NCI-H460 (cell line): ENCODE measurements at places on chromosomes 1 and 21.
A peak's percentile ranks its signal among the peaks of the same experiment; 100 is the strongest.

DNA sequence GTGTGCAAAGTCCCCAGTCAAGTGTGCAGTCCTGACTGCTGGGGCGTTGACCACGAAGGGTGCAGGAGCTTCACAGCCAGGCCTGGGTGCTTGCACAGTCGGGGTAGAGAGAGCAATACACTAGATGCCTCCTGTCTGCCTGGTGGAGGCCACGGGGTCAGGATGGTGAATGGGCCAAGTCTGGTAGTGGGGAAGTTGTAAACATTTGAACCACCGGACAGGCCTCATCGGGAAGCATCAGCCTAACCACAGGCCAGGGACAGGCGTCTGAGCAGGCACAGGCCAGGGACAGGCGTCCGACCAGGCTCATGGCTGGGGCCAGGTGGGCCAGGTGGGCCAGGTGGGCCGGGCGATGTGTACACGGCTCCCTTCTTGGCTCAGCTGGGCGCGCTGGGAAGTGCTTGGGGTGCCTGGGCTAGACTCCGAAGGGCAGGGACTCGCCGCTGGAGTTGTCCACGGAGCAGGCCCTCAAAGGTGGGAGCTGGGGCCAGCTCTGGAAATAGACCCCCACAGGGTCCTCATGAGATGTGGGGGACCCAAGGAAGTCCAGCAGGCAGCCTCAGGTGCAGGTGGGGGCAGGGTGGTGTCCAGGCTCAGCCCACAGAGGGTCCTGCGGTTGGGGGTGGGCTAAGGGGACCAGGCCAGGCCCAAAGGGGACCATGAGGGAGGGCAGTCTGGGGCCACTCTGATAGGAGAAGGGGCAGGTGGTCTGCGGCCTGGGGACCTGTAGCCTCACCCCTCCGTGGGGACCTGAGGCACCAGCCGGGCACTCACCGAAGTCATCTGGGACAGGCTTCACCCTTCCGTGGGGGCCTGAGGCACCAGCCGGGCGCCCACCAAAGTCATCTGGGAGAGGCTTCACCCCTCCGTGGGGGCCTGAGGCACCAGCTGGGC is 15.0 kb downstream of the COL6A1 start:
- no peak for DNase-seq

DNA sequence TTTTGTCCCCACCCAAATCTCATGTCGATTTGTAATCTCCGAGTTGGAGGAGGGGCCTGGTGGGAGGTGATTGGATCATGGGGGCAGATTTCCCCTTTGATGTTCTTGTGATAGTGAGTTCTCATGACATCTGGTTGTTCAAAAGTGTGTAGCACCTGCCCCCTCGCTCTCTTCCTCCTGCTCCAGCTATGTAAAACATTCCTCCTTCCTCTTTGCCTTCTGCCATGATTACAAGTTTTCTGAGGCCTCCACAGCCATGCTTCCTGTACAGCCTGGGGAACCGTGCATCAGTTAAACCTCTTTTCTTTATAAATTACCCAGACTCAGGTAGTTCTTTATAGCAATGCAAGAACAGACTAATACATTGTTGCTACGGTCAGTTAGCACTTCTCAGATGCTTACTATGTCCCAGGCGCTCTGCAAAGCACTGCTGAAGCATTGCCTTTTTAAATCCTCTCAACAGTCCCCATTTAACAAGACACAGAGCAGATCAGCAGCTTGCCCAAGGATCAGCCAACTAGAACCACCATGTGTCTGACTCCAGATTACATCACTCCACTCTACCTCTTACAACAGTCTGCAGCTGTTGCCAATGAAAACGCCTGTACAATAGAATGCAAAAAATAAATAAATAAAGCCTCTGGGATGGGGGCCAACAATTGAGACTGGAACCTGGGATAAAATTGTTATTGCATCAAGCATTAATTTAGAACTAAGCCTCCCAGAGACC is 52.4 kb upstream of the USP1 start:
- no peak for DNase-seq

GRCh38 chr1:225998560-225999226 is 450 bp downstream of the SDE2 start:
- DNase-seq, result peak; percentile 17

DNA sequence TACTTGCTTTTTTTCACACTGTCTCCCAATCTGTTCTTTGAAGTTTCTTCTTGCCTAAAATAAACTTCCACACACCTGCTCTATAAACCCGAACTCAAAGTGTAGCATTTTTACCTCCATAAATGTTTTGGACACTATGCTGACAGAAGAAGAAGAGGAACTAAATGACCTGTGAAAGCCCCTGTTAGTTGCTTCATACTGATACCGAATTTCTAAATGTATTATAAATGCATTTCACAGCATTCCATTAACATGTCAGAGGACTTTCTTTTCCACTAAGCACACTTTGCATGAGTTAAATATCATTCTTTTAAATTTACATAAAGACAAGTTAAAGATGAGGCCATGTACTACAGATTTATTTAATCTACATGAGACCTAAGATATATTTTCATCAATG is 281.0 kb downstream of the SMYD3 start:
- DNase-seq, result no peak

- no peak for DNase-seq
Measured at GRCh38 chr1:172393354-172393753, 27.1 kb upstream of the C1orf105 start.

GRCh38 chr1:227766015-227766634 is 30.9 kb downstream of the SNAP47 start:
- no peak for DNase-seq

- DNase-seq, result no peak
Measured at GRCh38 chr1:215064327-215064726, 18.2 kb upstream of the KCNK2 start.
